ENCODE measurements at places on chromosomes 3 and 15.

DNA sequence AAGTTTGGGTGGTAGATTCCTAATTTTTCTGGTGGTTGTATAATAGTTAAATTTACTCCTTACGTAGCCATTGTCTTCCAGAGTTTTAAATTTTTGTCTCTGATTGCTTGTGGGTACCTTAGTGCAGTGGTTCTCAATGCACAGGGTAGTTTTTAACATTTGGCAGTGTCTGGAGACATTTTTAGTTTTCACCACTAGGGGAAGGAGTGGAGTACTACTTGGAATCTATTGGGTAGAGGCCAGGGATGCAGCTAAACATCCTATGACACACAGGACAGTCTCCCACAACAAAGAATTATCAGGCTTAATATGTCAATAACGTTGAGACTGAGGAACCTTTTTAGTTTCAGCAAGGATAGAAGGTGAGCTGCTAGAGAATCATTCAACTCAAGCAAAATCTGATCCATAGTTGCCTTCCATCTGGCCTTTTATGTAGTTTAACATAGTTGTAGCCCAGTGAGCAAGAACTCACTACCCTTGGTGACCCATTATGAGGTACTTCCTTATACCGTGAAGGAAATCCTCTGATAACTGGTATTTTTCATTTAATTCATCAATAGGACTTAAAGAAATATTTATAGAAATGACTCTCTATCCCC is 8.6 kb upstream of the STX19 start:
- DNase-seq, result no peak

DNA sequence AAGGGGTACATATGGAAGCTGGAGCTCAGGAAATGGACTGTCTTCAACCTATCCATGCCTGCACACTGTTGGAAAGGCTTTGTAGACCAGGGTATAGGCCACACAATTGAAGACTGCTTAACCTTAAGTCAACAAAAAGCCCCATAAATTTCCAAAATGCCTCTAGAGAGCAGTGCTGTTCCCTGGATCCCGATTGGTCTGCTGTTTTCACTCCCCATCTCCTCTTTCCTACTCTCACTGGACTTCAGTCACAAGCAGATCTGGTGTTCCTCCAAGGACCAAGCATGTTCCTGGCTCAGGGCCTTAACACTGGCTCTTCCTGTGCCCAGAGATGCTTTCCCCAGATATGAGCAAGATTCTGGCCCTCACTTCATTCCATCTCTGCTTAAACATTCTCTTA is 22.8 kb upstream of the LRRC34 start:
- no peak for DNase-seq

DNA sequence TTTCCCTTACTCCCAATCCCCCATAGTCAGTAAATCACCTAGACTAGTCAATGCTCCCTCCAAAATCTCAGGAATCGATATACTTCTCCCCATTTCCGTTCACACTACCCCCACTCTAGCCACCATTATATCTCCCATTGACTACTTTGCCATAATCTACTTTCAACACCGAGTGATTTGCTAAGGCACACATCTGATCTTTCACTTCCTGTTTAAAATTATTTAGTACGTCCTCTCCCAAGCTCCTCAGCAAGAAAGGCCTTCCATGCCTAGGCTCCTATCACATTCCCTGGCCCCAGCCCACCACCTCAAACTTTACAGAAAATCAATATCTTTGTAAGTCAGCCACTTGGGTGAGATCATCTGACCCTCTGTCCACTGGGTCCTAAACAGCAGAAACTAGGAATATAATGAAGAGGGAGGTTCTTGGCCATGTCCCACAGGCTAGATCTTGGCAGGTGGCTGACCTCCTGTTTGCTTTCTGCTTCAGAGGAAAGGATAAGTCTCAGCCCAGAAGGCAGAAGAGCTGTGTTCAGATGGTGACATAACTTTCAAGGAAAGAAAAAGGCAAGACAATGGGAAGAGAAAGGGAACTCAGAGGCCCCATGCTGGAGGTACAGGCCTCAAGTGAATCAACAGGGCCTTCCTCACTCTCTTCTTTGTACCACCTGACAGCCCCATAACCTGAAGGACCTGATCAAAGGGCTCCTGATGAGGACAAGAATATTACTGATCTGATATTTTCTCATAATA is 103.0 kb downstream of the RPL22L1 start:
- DNase-seq, result no peak

DNA sequence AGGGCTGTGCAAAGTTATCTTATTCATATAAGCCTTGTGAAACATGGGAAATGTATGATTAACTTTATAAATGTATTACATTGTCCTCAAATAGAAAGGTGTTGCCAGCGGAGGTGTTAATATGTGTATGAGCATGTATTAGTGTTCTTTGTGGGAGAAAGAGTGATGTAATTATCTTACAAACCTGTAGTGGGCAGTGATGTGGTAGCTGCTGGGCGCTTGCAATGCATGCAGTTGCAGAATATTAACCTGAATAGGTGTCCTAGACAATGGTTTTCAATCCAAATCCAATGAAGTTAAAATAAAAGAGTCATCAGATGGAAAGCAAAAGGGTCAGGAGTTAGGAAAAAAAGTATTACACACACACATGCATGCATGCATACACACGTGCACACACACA is 881.3 kb upstream of the CADM2 start:
- DNase-seq, result no peak

DNA sequence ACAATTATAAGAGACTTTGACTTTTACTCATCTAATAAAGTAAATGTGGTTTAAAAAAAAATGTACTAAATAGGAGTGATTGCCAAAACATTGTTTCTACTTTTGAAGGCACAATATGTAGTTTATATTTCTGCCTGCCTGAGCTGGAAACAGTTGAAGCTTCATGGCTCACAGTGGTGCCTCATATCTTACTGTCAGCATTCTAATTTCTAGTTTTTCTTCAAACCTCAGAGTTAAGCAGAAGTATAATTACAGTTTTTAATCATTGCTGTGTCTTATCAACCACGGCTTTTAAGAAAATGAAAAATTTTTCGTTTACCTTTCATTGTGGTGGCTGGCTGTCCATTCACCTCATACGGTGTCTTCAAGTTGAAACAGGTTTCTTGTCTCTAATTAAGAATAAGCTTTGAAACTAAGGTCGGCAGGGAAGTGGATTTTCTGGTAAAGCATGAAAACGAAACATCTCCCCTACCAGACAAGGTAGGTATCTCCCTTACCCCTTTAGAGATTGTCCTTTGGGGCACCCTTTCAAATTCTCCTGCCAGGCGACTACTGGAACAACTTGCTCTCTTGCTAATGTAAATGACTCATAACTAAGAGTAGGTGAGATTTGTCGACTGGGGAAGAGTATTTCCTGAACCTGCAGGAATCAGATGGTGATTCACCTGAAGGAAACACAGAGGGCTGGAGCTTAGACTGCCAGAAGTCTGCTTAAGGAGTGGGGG is at the start of gene GPR87:
TSS of gene GPR87 (minus strand) at position 554 of the 725 bp plus-strand sequence. CDS start 16,720 bp downstream, outside the sequence.
- DNase-seq, result no peak

- DNase-seq, result no peak
Measured at GRCh38 chr15:51992953-51993352, 21.4 kb upstream of the LEO1 start.

DNA sequence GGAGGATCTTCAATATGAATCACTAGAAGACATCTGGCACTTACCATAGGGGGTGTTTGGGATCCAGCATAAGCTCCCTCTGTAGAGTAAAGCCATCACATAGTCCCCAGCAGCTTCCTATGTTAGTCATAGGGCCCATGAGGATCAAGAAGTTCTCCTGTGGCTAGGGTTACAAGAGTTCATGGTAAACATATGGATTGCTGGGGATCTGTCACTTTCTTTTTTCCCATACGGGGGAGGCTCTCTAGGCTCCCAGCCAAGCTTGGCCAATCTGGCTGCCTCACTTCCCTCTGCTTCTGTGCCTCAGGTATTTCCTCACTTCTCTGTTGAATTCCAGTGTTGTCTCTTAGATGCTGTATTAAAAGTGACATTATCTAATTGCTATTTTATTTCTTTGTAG is 597.9 kb downstream of the PDCD6IP start:
- no peak for DNase-seq

DNA sequence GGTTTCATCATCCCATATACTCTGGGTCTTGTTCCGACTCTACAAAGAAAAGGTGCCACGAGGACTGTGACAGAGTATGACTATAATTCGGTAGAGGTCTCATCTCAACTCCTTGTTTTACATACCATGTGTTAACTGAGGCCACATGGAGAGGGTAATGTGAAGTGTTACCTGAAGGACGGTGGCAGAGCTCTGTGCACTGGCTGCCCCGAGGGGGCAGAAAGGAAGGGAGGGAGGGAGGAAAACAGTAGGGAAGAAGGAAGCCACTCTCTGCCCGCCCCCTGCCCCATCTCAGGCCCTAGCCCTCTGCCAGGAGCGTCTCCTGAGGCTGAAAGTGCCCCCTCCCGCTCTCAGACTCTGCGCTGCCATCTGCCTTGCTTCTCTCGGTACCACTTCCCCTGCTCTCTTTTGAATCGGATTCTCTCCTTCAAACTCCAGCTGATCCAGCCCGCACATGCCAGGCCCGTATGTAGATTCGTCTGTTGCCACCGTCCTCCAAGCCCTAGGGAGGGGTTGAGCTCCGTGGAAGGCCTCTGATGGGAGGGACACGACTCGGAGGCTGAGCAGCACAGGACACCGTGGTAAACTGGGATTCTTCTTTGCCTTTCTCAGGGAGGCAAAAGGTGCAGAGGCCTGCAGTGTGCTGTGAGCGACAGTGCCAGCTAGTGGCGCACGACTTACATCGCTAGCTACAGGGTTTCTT is 70.5 kb upstream of the ATP10A start:
- DNase-seq, result no peak
